ENCODE measurements at places on chromosomes 7 and 10.

GRCh38 chr7:101588131-101588935, 40.8 kb downstream of the MYL10 start:
- no peak for DNase-seq

DNA sequence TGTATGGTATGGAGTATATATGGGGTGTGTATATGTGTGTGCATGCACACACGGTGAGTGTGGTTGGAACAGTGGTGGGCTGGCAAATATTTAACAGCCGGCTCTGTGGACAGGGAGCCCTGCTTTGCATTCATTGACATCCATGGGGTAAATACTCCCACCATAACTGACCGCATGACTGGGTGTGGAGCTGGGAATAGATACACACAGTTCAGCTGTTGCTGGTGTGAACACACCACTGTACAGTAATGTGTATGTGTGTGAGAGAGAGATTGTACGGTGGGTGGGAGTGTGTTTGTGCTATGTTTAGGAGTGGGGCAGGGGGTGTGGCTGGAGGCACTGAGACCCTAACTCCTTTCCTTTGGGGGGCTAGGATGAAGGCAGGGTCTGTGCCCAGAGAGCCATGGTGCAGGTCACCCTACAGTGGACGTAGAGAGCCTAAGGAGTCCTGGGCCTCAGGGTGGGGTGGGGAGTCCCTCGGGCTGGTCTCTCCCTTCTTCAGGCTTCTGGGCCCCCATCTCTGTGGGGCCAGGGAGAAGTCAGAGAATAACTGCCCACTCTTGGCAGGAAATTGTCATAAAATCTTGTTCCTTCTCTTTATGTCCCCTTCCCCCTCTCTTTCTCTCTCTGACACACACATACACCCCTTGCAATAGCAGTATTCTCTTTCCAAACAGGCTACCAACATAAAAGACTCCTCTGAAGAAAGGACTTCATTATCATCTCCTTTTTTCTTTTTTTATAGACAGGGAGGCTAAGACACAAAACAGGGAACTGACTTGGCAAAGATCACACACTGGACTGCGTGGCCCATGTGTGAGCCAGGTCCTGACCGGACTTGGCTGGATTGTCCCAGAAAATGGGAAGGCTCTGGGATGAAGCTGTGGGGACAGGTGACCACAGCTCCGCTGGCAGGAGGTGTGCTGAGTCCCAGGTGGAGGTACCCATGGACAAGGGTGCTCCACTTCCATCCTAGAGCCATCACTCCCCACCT, 3.2 kb downstream of the SFRP5 start:
- no peak for DNase-seq

DNA sequence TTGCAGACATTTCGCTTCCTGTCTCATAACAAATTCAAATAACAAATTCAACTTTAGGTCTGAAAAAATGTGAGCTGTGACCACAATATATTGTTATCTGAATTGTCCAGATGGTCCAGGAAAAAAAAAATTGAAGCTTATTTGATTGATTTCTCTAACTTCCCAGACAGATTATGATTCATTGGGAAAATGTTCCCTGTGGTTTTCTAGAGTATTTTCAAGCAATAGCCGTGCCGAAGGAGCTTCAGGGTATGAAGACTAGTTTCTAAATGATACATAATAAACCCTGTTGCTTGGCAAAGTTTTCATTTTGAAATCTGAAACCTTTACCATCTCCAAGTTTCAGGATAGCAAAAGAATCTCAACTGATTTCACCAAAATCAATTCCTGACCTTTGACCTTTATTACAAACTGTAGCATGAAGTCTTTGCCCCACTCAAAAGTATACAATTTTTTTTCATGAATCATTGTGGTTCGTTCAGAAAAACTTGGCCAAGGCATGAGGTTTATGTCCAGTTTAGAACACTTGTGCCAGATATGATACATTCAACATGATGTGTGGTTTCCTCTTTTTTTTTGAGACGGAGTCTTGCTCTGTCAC, 109.9 kb downstream of the JCAD start:
- DNase-seq: no peak

- no peak for DNase-seq
Observed at GRCh38 chr7:157465891-157466866, 129.4 kb downstream of the DNAJB6 start.

GRCh38 chr7:5693529-5693928, 87.9 kb downstream of the RNF216 start:
- DNase-seq: no peak

DNA sequence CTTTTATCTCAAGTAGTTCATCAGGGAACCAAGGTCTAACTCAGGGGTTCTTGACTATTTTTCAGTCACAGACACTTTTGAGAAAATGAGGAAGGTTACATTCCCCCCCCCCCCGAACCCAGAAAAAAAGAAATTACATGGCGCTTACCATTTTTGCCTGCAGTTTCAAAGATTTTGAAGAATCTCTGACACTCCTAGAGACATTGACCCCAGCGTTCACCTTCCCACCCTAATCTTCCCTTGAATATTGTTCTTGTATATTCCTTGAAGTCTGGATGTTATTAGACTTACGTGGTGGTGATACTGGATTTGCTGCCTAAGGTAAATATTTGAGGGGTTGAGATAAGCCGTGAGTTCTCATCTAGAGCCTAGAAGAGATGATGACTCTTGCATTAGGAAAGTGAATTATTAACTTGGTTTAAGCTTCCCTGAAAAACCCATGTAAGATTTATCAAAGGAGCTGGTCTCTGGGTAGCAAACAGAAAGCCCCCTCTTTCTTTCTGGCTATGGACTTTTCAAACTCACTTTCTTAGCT, 245.7 kb upstream of the FOXK1 start:
- DNase-seq: no peak

Measured in stimulated activated CD4-positive, alpha-beta T cell treated with anti-CD3 and anti-CD28 coated beads, Interleukin-4, amount 100 ng/mL, for 48 hours (primary cell).